ENCODE measurements at places on chromosomes 16 and 17.

DNA sequence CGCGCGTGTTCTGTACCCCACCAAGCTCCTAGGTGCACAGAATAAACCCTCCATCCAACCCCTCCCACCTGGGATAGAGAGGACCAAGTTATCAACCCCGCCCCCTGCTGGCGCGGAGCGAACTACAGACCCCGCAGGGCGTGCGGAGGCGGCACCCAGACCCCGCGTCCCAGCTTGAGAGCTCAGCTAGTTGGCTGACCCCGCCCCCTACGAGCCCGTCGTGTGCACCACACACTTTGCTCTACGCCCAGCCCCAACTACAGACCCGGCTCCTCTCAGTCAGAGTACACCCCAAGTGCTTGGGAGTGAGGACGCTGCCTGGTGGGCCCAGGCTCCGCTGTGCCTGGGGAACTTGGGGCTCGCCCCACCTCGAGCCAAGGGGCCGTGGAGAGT is 1.5 kb downstream of the GRIN2A start:
- DNase-seq = no peak

GRCh38 chr17:75325827-75326225 is 36.6 kb upstream of the SLC25A19 start:
- no peak for DNase-seq

GRCh38 chr17:51435171-51435552 is 174.8 kb downstream of the UTP18 start:
- DNase-seq = no peak

GRCh38 chr16:4283939-4284338 is 11.1 kb upstream of the TFAP4 start:
- no peak for DNase-seq

GRCh38 chr17:47270946-47271705 is 17.5 kb downstream of the ITGB3 start:
- DNase-seq = no peak

- DNase-seq = no peak
Observed at GRCh38 chr16:53761962-53762703, 58.2 kb downstream of the FTO start.

DNA sequence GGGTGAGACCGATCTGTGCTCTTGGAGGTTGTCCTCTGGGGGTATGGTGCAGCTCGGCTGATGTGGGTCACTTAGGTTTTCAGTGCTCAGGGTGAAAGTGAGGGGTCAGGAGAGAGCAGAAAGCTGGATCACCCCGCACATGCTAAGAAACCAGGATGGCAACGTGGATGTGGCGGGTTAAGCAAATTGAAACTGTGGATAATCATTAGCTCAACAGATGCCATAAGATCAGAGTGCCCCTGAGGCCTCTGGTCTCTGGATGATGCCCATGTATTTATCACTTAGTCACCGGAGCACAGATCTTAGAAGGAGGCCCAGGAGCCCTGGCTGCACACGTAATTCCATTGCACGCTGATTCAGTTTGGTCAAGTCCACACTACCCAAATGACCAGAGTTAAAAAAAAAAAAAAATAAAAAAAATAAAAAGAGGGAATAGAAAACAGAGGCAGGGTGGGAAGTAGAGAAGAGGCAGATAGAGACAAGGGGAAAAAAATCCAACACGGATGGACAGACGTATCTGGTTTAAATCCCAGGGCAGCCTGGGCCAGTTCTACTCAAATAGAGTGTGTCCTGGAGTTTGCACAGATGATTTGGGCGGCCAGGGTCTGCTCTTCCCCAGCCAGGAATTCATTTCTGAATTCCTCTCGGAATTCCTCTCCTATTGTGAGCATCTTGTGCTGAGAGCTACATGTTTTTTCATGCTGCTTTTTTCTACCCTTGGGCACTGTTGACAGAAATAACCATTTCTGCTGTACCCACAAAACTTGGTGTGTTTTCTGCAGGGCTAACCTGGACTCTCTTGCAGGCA is 378.3 kb downstream of the CPPED1 start:
- no peak for DNase-seq

DNA sequence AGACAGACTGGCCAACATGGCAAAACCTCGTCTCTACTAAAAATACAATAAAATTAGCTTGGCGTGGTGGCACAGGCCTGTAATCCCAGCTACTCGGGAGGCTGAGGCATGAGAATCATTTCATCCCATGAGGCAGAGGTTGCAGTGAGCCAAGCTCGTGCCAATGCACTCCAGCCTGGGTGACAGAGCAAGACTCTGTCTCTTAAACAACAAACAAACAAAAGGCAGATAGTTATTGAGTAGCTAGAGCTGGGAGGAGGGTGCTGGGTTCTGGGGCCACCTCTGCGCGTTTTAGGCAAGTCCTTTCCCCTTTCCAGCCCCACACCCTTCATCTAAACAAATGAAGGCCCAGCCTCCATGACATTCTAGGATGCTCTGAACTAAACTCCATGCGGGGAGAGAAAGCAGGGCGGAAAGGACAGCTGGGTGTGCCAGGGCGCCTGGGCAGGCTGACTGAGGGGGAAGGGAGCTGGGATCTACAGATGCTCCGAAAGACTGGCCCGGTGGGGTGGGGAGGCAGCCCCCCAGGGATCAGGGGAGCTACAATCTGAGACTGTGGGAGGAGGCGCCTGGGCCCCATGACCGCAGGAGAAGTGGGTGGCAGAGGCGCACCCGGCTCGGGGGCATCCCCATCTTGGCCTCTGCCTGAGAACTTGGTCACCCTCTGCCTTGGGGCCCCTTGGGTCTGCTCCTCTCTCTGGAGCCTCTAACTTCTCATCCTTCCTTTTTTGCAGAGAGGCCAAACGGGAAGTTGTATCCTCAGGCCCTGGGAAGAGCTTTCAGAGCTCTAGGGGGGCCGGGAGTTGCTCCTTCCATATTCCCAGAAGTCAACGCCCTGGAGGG is 910 bp downstream of the ITGAL start:
- DNase-seq = no peak

DNA sequence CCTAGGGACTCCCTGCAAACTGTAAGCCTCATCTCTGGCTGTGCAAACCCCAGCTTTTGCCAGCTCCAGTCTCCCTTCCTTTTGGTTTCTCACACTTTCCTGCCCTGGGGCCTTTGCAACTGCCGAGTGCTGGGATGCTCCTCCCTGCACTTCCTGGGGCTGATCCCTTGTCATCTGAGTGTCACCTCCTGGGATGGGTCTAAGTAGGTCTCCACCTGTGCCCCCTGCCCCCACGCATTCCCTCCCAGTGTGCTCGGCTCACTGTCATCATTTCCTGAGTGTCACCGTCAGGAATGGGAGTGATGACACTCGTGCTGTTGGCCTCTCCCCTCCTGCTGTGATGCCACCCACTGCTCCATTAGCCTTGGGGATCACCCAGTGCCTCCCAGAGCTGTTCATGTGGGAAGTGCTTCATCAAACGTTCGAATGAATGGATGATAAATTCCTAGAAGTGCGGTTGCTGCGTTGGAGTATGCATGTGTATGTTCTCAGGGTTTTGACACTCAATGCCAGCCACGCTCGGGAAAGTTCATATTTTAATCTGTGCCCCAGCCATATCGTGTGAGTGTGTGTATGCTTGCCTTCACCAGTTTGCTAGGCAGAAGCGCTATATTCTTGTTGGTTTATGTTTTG is 189.9 kb downstream of the NTN1 start:
- no peak for DNase-seq

GRCh38 chr17:8223356-8224126 is 13.2 kb upstream of the AURKB start:
- DNase-seq = no peak

DNA sequence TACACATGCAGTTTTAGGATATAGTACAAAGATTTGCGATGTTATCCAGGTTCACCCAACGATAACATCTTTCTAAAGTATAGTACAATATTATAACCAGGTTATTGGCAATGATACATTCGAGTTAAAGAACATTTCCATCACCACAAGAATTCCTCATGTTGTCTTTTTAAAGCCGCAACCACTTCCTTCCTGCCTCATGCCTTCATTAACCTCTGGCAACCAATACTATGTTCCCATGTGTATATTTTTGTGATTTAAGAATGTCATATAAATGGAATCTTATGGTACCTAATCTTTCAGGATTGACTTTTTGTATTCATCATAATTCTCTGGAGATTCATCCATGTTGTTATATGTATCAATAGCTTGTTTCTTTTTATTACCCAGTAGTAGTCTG is 1183.2 kb downstream of the CDH11 start:
- no peak for DNase-seq

- no peak for DNase-seq
Observed at GRCh38 chr17:34201767-34202166, 53.3 kb upstream of the CCL2 start.

GRCh38 chr16:73126525-73126853 is 78.6 kb upstream of the ZFHX3 start:
- no peak for DNase-seq

- DNase-seq = no peak
Observed at GRCh38 chr17:67055041-67055443, 10.7 kb downstream of the CACNG1 start.

DNA sequence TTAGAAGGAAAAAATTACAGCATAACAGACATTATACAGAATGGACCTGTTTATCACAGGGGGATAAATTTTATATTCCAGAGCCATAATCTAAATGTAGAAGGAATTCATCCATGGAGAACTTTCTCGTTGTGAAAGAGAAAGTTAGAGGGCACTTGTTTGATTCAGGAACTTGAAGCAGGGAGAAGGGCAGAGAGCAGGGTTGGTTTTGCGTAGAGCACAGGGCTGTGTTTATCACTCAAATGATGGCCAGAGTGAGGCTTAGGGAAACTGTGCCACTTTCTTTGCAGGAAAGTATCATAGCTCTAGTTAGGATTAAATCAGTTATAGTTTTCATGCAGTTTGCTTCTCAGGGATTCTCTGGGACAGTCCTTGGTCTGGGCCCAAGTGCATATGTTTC is 29.1 kb upstream of the MED13 start:
- no peak for DNase-seq

GRCh38 chr17:58233543-58233942 is 4.8 kb upstream of the LPO start:
- DNase-seq = no peak

- DNase-seq = no peak
Observed at GRCh38 chr17:66438101-66438500, 135.7 kb downstream of the PRKCA start.

GRCh38 chr17:15278924-15279477 is 13.9 kb upstream of the PMP22 start:
- DNase-seq = no peak

GRCh38 chr17:77054936-77055335 is 85.8 kb upstream of the SEC14L1 start:
- DNase-seq = no peak

DNA sequence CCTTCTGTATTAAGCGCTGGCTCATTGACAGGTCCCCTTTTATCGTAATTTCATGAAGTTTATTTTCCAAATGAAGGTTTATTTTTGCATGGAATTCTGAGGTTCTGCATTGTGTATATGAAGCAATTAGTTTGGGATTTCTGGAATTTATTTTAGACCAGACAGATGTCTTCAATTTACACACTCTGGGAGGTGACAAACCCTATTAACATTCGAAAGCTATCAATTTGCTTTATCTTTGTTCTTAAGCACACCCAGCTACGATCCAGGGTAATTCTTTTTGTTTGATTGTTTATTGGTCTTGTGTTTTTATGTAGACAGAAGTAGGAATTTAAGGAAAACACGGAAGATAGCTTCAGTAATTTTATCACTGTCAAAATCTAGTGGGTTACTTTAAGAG is 264.6 kb downstream of the HS3ST3A1 start:
- DNase-seq = no peak

DNA sequence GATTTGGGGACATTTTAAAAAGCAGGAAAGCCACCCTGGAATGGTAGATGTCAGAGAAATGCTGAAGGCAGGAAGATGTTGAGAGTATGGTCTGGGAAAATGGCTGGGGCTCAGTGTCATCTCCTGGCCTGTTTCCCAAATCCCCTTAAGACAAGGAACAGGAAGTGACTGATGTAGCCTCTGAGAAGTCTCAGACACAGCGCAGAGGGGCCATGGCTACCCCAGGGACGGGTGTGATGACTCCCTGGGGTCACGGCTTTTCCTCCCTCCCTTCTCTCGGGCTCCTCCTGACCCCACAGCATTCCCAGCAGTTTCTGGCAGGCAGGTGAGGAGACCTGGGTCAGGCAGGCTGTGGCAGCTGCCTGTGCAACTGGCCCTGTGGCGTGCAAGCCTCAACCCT is 45.4 kb downstream of the RAP1GAP2 start:
- no peak for DNase-seq

GRCh38 chr16:11051879-11052808 is 107.8 kb downstream of the CLEC16A start:
- DNase-seq = no peak

- peak; percentile 54 for DNase-seq
Observed at GRCh38 chr17:57130708-57131461, 45.8 kb downstream of the AKAP1 start.

GRCh38 chr16:9824200-9825068 is 357.8 kb downstream of the GRIN2A start:
- no peak for DNase-seq

DNA sequence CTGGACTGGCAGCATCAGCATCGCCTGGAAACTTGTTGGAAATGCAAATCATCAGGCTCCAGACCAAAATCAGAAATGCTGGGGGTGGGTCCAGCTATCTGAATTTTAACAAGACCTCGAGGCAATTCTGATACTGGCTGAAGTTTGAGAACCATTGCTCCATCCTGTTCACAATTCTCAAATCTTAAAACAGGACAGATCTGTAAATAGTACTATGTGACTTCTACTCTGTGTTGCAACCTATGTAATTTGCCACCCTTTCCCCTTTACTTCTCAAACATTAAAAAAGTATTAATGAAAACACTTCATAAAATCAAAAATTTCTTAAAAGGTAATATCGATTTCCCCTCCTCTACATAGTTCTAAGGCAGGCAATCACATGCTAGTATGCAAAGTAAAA is 28.5 kb downstream of the CACNG1 start:
- DNase-seq = no peak

GRCh38 chr16:87330257-87330624 is 13.0 kb upstream of the C16orf95 start:
- no peak for DNase-seq

- no peak for DNase-seq
Observed at GRCh38 chr16:68734782-68735181, 2.3 kb upstream of the CDH1 start.

GRCh38 chr17:55814377-55814776 is 63.5 kb downstream of the PCTP start:
- DNase-seq = no peak

GRCh38 chr16:29943846-29944799 is 17.8 kb upstream of the TMEM219 start:
- DNase-seq = no peak

- DNase-seq = no peak
Observed at GRCh38 chr16:73196670-73197069, 148.7 kb upstream of the ZFHX3 start.
